Right lobe of liver (tissue), 6 donors: ENCODE measurements at places on chromosomes 2 and 18. TPM values are rescaled to one million over a fixed set of nuclear protein-coding genes. Genes with fewer than 3 reads are reported as not detected.

DNA sequence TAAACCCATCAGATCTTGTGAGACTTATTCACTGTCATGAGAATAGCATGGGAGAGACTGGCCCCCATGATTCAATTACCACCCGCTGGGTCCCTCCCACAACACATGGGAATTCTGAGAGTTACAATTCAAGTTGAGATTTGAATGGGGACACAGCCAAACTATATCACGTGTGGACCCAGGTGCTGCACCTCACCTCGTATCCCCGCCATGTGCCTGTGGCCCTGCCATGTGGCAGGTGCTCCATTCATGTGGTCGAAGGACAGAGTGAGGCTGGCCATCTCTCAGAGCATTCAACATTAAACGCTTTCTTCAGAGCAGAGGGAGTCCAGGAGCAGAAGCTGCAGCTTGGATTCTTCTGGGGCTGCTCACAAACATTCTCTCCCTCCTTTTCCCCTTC, 32.3 kb downstream of the MROH2A start:
- DNase-seq = no peak

DNA sequence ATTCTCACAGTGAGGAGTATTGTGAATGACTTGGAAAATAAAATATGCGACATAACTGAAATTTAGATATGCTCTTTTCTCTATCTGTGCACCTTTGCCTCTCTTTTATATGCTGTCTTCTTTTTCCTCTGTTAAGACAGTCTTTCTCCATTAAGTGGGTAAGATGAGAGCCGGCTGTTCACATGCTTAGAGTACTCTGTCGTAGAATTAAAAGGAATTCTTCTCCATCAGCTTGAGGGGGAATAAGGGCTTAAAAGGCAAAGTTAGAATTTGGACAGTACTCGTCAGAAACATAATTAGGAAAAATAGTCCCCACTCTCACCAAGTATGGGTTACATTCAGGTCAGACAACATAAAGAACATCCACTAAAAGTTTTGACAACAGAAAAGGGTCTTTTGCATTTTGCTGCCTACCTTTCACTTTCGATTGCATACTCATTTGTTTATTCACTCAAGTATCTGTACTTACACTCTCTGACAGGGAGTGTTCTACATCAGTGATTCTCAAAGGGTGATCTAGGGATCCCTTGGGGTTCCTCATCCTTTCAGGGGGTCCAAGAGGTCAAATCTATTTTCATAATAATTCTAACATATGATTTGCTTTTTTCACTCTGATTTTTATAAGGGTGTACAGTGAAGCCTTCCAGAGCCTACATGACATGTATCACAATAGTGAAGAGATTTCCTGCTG, 48.0 kb downstream of the ARHGAP15 start:
- DNase-seq = no peak

DNA sequence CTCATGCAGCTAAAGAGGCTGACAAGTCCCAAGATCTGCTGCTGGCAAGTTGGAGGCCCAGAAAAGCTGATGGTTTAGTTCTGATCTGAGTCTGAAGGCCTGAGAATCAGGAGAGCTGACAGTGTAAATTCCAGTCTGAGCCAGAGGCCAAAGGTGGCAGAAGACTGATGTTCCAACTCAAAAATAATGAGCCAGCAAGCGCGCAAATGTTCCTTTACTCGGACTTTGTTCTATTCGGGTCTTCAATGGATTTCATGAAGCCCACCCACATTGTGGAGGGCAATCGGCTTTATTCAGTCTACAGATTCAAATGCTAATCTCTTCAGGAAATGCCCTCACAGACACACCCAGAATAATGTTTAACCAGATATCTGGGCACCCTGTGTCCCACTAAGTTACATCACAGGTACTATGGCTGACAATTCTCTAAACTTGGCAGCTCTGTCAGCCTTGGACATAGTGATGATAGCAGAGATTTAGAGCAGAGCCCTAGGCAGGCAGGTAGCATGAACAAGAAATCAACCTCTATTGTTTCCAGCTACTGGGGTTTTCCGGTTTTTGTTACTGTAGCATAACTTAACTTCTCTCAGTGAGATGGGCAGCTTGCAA, 318.5 kb downstream of the HRH4 start:
- DNase-seq = no peak

GRCh38 chr2:173854840-173855239, 110.3 kb downstream of the SP3 start:
- DNase-seq = no peak

DNA sequence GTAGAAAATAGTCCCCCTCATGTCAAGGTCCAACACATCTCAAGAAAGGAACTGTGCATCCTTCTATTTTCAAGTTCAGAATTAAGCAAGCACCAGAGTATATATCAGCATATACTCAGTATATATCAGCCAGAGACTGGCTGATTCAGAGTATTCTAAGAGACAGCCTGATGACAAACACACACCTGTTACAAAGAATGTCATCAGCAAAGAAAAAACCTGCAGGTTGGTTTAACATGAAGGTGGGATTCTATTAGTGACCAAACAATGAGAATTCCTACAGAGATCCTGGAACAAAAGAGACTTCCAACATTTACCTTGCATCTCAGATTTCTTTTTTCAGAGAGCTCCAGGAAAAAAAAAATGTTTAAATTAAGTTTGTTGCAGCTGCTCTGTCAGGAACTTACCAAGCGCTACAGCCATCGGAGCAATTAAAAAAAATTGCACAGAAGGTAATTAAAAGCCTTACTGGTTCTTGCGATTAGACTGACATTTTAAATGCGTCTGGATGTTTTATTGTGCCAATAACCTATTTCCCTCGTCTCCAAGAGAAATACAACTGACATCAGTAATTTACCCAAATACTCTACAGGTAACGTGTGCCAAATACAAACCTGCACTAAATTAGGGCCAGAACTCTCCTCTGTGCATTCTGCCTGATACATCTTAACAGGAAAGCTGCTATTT, 218.1 kb downstream of the HNMT start:
- DNase-seq = no peak

DNA sequence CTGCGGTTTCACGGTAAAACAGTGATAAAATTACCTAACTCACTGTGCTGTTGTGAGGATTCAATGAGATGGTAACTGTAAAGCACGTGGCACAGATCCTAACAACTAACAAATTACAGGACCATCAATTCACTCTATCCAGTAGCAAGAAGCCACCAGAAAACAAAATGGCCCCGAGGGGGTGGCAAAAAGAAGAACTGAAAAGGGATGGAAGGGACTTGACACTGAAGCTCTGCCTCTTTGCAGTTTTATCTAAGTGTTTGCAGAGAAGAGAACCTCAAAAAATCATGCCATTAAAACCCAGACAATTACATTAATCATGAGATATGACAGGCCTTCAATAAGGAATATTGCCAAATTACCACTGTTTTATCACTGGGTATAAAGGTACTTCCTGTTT, 46.7 kb downstream of the IRS1 start:
- no peak for DNase-seq

DNA sequence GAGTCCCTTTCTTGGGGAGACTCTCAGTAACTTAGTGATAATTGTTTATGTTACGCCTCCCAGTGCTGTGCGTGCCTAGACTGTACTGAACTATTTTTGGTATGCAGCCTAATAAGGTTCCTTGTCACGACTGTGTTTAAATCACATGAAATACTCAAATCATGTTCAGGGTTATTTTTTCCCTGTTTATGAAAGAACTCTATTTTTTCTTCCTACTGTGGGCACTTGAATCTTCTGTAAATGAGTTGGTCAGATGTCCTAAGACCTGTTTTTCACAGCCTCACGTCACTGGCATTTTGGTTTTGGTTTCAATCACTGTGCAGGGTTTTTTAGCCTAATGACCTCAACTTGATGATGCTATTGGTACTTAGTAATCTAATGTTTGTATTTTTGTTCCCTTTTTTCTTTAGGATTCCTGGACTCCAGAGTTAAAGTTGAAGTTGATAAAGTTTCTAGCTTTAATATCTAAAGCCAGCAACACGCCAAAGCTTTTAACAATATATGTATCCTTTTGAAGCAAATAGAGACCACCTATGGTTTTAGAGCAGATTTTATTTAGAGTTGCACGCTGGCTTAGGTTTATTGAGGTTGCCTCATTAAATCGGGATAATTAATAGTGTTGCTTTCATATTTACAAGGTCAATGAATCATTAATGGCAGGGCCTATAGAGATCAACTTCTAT, 24.0 kb downstream of the ARMC9 start:
- no peak for DNase-seq

DNA sequence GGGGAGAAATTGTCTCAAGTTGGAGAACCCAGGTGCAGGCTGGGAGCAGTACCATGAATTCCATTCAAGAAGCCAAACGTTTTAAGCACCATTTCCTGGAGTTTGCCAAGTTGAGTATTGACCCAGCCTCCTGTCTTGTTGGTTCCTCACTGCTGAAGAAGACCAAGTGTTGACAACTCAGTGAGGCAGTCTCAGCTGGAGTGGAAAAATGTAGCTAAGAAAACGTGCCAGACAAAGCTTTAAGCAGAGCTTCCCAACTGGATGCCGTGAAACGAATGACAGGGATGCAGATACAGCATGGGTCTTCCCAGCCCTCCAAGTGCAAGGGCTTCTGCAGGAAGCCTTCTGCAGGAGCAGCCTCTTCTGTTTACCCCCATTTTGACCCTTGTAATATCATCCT, 778 bp upstream of the INPP1 start:
- DNase-seq = no peak

DNA sequence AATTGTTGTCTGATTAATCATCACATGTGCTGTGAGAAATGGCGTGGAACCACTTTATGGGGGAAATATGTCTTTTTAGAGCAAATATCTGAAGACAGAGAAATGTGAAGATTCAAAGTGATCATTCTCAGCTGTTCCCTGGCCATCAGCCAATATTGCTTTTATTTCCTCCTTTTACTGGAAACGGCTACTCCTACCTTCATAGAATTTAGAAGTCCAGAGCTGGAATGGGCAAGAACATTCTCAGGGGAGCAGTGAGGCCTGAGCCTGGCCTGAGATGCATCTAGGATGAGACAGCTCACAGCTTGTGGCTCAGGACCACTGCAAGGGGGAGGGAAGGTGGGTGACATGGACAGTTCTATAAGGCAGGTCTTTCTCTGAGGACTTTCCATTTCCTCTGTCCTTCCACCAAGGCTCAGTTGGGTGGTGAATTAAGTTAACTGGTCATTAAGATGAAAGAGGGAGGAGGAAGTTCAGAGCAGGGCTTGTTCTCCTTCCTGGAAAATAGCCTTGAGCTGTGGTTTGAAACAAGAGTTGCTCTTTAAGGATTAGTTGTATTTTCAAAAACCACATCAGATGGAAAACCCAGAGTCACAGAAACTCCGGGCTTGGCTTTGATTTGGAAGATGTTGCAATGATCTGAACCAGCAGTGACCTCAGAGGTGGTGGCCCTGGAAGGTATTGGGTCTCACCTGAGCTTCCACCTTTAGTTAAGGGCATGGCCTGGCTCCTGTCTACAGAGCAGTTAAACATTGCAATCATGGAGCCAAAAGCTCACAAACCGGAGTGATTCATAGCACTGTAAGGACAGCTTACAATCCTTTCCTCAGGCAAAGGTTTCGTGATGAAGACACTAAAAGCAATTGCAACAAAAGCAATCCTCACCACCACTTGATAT, 144.3 kb downstream of the VAPA start:
- no peak for DNase-seq

- no peak for DNase-seq
Measured at GRCh38 chr2:221529177-221529942, 42.7 kb downstream of the EPHA4 start.

DNA sequence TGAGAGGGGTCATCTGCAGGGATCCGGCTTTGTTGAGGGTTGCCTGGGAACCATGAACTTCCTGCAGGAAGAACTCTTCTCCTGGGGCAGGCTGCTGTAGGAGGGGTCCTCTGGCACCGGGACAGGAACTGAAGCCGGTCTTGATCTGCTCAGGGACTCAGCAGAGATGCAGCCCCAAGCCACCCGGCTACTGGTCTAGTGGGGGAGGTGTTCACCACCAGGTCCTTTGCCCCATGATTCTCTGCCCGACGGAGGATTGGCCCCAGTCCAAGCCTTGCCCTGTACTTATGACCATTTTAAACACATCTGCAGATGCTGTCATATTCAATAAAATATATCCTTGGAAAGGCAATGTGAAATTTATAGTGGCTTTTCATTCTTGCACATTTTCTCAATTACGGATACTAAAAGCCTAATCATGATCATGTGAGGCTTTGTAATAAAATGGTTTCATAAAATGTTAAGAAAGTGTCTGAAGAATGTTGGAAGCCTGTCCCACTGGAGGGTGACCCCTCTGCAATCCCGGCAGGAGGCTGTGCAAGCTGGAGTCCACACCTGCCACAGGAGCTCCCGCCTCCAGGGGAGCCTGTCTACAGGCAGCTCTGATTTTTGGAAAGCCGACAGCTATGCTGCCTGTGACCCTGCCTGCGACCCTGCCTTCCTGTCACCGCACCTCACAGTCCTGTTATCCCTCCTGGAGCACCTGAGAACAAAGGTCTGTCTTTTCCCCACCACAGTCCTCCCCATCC, 98.8 kb upstream of the TAF1B start:
- DNase-seq = no peak

DNA sequence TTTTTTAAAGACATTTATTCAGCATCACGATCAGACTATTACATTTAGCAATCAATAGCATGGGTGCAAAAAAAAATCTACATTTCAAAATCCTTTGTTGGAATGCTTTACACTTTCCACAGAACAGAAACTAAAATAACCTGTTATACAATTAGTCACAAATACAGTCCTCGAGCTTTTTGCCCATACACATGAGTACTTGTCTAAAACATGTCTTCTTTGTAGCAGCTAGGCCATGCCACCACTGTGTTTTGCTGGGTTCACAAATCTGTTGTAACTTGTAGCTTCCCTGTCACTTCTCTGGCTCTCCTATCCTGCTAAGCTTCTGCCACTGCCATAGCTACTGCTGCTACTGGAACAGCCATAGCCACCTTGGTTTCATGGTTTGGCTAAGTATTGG, 24.4 kb upstream of the ADAM23 start:
- DNase-seq = no peak

DNA sequence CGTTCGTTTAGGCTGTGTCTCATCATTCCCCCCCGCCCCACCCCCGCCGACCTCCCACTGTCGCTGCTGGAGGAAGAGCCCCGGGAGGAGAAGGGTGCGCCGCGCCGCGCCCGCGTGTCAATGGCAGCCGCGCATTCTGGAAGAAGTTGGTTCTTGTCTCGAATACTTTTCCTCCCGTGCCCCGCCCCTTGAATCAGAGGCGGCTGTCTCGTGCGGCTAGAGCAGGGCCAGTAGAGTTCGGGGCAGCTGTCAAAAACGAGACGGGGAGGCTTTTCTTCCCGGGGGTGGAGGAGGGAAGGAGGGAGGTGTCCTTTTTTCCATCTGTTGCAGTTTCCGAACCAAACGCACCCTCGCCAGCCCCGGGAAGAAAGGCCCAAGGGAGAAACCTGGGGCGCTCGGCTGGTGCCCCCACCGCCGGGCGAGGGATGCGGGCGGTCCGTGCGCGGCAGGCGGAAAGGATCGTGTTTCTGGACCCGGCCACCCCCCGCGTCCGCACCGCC, 410 bp upstream of the TGIF1 start:
- DNase-seq = no peak

FNDC4 gene
- total RNA-seq = 118 TPM

TUBA4A gene
- total RNA-seq = 114 TPM

UGT1A6 gene
- total RNA-seq = 315 TPM

SERPINB5 gene
- total RNA-seq = not detected

CYRIA gene
- 2.0 TPM for total RNA-seq

IL1RN gene
- 52.5 TPM for total RNA-seq

EGR4 gene
- total RNA-seq = not detected

PROKR1 gene
- total RNA-seq = not detected

MTA3 gene
- total RNA-seq = 13.0 TPM

BUB1 gene
- 0.33 TPM for total RNA-seq
